Ovary (tissue), 10 donors: ENCODE measurements at places on chromosomes 5 and 9. TPM values are rescaled to one million over a fixed set of nuclear protein-coding genes. Genes with fewer than 3 reads are reported as not detected.

C1QTNF3 gene
- total RNA-seq: 3.0 TPM

PCDHA2 gene
- total RNA-seq: 0.56 TPM

OR2K2 gene
- total RNA-seq: not detected

KLF4 gene
- 71.2 TPM for total RNA-seq

CCNH gene
- total RNA-seq: 43.5 TPM

DNA sequence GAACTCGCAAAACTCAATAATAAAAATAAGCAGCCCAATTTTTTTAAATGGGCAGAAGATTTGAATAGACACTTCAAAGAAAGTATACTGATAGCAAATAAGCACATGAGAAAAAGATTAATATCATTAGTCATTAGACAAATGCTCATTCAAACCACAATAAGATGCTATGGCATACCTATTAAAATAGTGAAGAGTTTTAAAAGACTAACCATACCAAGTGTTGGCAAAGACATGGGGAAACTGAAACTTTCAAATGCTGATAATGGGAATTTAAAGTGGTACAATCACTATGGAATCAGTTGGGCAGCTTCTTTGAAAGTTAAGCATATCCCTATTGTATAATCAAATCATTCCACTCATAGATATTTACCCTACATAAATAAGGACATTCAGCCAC, 26.6 kb upstream of the ORM1 start:
- DNase-seq: no peak

DNA sequence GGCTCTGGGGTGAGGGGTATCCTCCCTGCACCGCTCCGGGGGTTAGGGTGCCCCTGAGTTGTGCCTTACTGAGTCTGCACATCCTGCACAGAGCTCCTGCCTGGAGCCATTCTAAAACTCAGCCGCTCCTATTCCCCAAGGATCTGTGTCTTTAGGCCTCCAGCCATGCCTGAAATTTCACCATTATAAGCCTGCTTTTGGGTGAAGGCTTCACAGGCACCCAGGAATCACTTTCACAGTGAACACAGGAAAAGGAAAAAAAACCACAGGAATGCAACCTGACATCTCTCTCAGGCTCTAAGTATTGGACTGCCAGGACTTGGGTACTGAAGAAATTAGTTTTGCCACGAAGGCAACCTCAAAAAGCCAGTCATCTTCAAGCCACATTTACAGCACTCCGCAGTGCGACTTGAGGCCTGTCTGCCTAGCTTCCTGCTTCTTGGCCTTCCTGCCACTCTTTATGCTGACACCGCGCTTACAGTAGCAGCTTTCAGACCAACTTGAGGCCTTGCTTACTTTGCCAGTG, 30.9 kb downstream of the GALNT10 start:
- DNase-seq: no peak

GRCh38 chr5:174327317-174327864, 281.9 kb downstream of the NSG2 start:
- DNase-seq: no peak

DNA sequence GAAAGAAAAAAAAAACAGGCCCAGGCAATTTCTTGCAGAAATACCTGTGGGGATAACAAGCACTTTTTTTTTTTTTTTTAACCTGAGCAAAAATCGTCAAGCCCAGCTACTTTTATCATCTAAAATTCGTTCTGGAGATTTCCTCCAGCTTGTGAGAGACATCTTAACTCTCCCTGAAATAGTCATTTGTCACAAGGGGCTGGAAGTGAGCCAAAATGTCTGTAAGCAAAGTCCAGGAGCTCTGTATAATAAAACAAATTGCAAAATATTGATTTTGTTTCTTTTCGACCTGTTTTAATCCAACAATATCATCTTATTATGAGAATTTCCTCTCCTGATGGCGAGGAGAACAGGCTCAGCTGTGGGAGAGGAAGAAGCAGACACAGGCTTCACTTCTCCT, 168.4 kb downstream of the TTLL11 start:
- no peak for DNase-seq

DNA sequence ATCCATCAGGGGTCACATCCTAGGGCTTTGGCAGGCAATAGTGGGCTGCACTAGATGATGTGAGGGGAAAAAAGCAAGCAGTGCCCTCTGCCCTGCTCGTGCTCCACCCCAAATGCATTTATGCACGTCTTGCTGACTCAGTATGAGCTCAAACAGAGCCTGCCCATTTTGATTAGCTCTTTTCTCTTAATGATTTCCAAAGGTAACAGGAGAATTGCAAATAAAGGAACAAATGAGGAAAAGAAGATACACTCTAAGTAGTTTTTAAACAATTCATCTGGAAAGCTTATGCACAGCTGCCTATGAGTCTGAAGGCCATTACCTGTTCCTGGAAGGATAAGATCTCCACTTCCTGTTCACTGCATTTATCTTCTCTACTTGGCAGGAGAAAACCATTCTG, 364.2 kb downstream of the TMEM232 start:
- DNase-seq: no peak

DNA sequence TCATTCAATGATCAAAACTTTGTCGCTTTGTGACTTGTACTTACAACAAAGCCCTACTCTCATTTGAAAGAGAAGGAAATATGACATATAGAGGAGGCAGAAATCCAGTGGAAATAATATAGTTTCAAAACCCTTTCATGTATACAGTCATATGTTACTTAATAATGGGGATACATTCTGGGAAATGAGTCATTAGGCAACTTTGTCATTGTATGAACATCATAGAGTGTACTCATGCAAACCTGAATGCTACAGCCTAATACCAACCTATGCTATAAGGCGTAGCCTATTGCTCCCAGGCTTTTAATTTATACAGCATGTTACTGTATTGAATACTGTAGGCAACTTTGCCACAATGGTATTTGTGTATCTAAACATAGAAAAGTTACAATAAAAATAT, 69.0 kb upstream of the SMC2 start:
- DNase-seq: no peak

- DNase-seq: no peak
Measured at GRCh38 chr9:103898550-103898949, 195.6 kb upstream of the SMC2 start.
